ENCODE measurements at places on chromosomes 3 and 15. TPM values are rescaled to one million over a fixed set of nuclear protein-coding genes. Genes with fewer than 3 reads are reported as not detected.

Gene CLEC3B
- total RNA-seq = 0.37 TPM

Gene FOXB1
- 0.54 TPM for total RNA-seq

Gene OGG1
- total RNA-seq = 47.9 TPM

Gene ROPN1
- total RNA-seq = not detected

Gene GDPGP1
- total RNA-seq = 10.0 TPM

Gene PARP9
- 172 TPM for total RNA-seq

Gene EPB42
- total RNA-seq = not detected

Gene BNC1
- not detected for total RNA-seq

Gene SI
- not detected for total RNA-seq

Gene CMTM8
- 6.5 TPM for total RNA-seq

Gene UBAP1L
- total RNA-seq = 3.8 TPM

Gene TRPM1
- total RNA-seq = not detected

Gene VGLL3
- total RNA-seq = not detected

Gene PLXNA1
- 3.8 TPM for total RNA-seq

Gene CPNE9
- total RNA-seq = 0.25 TPM

Gene ARRDC4
- total RNA-seq = 0.56 TPM

Gene PRSS50
- total RNA-seq = not detected

Gene C3orf20
- total RNA-seq = not detected

Gene ST6GAL1
- total RNA-seq = 145 TPM

Gene SKIL
- 15.9 TPM for total RNA-seq

Gene ITGB5
- total RNA-seq = 0.37 TPM

Gene MRPL47
- total RNA-seq = 32.5 TPM

Gene ZCWPW2
- 0.50 TPM for total RNA-seq

Gene SLC22A13
- 0.37 TPM for total RNA-seq

Gene REC114
- not detected for total RNA-seq

Gene CTSH
- 46.7 TPM for total RNA-seq

Gene MYRIP
- not detected for total RNA-seq

Gene PML
- 122 TPM for total RNA-seq

Gene DVL3
- total RNA-seq = 36.3 TPM

Gene GOLGA8T
- not detected for total RNA-seq

Gene APBA2
- total RNA-seq = 19.2 TPM

Gene TNFAIP8L3
- total RNA-seq = not detected

Gene PLSCR2
- total RNA-seq = not detected

Gene CMTM6
- 55.2 TPM for total RNA-seq

Gene SOX2
- not detected for total RNA-seq

Gene FRG2C
- total RNA-seq = not detected

Gene SEC11A
- total RNA-seq = 119 TPM

Gene ADGRG7
- not detected for total RNA-seq

Gene SERPINI2
- not detected for total RNA-seq

Gene NRROS
- 36.6 TPM for total RNA-seq

Gene PLIN1
- 0.07 TPM for total RNA-seq

Gene FBLN2
- not detected for total RNA-seq

Gene NTRK3
- total RNA-seq = not detected

Gene HRG
- not detected for total RNA-seq

Gene IL17RD
- total RNA-seq = not detected

Gene POLG
- total RNA-seq = 105 TPM

Gene SIDT1
- 31.6 TPM for total RNA-seq

Gene C3orf49
- not detected for total RNA-seq

Gene IMPG2
- total RNA-seq = 0.50 TPM

Gene IL17RB
- total RNA-seq = 2.9 TPM

Gene RAP2B
- 23.7 TPM for total RNA-seq

Gene SERINC4
- total RNA-seq = 0.50 TPM

Gene ZNF501
- total RNA-seq = 1.5 TPM

Gene ISL2
- total RNA-seq = 0.82 TPM

Gene P2RY1
- 0.19 TPM for total RNA-seq

Gene TEX9
- 1.1 TPM for total RNA-seq

Gene SHC4
- total RNA-seq = 0.46 TPM
